ENCODE measurements at places on chromosomes 4 and X.

DNA sequence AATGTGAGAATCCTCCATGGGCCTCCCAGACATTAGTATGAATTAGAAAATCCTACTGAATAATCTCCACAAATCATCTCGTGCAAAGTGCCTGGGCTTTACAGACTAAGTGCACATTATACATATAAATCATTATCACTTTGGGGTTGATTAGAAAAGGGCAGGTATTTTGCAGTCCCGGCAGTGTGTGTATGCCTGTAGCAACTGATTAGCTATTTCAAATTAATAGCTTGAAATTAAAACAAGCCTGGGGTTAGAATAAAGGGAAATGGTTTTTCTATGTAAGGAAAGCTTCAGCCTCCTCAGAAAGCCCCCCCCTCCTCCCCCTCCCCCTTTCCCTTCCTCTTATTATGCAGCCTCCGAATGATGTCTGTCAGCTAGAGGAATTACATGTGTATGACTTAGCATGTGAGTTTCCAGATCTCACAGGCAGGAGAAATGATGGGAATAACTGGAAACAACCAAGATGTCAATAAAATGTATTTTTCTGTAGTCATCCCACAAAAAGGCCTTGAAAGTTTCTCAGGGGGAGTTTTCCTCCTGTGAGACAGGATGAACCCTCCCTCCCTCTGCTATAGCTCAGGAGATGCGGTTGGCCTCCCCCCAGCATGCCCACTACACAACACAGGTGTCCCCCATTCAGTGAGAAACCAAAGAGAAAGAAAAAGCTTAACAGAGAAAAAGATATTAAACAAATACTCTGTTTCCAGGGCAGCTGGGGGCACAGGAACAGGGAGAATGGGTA is 41.2 kb upstream of the RASGEF1B start:
- DNase-seq: no peak

DNA sequence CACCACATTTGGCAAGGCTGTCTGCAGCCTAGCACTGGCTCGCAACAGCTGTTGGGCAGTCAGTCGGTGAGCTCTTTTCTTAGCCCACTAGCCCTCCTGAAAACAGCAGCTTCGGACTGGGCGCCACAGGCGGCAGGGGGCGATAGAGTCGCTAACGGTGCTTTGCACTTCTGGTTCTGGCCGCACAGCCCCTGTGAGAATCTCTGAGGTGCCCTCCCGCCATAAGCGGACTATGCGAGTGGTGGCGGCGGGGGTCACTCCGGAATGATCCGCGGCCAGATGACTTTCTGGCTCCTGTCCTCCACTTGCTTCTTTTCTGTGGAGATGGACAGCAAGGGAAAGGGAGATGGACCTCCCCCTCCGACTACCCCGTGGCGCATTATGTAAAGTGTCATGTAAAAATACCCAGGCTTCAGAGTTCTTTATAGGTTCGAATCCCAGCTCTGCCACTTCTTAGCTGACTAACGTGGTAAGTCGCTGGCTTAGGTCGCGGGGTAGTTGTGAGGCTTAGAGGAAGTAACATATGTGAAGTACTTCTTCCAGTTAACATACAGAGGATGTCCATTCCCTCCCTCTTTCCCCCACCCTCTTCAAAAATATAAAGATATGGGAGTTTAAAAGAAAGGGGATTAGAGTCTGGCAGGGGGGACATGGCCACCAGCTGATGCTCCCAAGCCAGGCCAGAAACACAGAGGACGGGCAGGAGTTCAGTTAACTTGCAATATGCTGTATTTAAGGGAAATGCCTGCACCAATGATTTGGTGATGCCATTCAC is 11.0 kb downstream of the ARHGAP36 start:
- no peak for DNase-seq

GRCh38 chr4:145168581-145169187 is 11.7 kb downstream of the OTUD4 start:
- no peak for DNase-seq

- DNase-seq: no peak
Observed at GRCh38 chr4:149045731-149046130, 603.5 kb upstream of the NR3C2 start.

- peak; percentile 53 for DNase-seq
Observed at GRCh38 chrX:53435997-53436396, 1.8 kb upstream of the HSD17B10 start.

DNA sequence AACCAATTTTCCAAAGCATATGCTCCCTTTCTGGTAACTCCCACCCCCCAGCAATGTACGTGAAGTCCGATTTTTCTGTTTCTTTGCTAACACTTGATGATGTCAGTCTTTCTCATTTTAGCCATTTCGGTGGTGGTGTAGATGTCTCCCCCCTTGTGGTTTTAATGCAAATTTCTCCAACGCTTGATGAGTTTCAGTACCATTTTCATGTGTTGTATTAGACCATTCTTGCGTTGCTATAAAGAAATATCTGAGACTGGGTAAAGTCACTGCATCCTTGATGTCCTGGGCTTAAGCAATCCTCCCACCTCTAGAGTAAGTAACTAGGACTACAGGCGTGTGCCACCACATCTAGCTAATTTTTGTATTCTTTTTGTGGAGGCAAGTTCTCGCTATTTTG is 148.4 kb upstream of the VCX3A start:
- no peak for DNase-seq

DNA sequence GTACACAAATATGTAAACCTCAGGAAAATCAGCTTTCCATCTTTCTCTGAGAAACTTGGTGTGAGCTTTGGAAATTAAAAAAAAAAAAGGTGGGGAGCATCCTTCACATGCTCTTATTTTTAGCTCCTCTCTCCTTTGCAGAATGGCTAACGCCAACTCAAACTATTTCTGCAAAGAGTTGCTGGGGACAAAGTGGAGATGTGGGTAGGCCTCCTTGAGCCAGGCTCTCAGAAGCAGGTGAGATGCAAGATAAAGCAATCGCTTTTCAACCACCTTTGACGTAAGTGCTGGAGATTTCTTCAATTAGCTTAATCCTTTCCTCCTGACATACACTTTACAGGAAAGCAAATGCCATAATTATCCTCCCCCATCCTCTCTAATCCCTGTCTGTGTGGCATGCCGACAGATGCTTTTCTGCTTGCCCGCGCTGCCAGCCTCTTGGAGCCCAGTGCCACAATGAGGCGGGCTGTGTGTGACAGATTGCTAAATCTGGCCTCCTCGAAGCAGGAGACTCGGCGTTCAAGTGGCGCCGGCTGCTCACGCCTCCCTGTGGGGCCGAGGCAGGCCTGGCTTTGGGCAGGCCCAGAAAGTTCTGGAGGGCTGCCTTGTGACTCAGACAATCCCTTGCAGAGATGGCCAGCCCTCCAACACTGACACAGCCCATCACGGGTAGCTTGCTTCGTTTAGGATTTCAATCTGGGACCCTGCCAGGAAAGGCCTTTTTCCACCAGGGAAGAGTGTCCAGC is 64.9 kb upstream of the SOD3 start:
- DNase-seq: no peak

GRCh38 chr4:183758061-183758757 is 99.1 kb downstream of the TRAPPC11 start:
- DNase-seq: no peak

- DNase-seq: no peak
Observed at GRCh38 chr4:163263606-163264005, 68.8 kb downstream of the NPY1R start.

- DNase-seq: no peak
Observed at GRCh38 chrX:103565197-103565596, 20.1 kb upstream of the TCEAL4 start.

GRCh38 chr4:5757091-5757490 is 46.1 kb downstream of the EVC start:
- no peak for DNase-seq

- no peak for DNase-seq
Observed at GRCh38 chrX:38438321-38438720, 85.9 kb downstream of the OTC start.

GRCh38 chr4:159547645-159548308 is 444.9 kb downstream of the RAPGEF2 start:
- no peak for DNase-seq

DNA sequence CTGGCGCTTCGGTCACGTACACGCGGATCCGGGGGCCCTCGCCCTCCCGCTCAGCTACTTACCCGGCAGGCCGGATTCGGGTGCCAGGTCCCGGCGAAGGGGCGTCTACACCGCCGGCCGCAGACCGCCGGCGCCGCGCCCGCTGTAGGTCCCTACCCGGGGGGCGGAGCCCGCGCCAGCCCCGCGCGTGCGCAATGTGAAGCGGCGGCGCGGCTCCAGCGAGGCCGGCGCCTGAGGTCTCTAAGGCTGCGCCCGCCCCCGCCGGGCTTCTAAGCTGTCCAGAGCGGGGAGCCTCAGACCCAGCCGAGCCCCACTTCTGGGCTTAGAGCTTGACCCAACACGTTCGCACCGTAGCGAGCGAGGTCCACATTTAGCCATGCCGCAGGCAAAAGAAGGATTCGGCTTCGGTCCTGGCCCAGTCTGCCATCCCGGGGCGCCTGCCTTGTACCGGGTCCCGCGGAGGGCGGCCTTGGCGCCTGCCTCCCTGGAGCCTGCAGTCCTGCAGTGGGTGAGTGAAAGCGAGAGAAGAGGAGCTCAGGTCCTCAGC is at the start of gene ZNF518B:
Gene ZNF518B, minus strand, starts transcription at position 172 of the 547 bp plus-strand sequence. CDS start 11,098 bp downstream, outside the sequence.
- peak; percentile 28 for DNase-seq

GRCh38 chr4:142840516-142841123 is 5.5 kb downstream of the INPP4B start:
- peak; percentile 43 for DNase-seq

DNA sequence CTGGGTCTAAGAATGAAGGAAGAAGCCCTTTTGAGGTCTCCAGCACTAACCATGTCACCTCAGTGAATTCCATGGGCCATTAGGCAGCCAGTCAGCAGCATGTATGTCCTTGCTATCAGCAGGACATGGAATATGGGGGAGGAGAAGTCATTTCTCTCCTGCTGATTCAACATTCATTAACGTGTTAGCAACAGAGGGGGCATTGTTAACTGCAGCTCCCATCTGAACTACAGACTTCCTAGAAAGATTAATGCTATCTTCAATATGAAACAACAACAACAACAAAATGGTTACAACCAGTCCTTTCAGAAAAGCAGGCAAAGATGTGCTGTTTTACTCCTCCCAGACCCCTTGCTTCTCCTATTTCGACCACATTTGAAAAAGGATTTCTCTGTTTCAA is 120.4 kb upstream of the SLC34A2 start:
- no peak for DNase-seq

DNA sequence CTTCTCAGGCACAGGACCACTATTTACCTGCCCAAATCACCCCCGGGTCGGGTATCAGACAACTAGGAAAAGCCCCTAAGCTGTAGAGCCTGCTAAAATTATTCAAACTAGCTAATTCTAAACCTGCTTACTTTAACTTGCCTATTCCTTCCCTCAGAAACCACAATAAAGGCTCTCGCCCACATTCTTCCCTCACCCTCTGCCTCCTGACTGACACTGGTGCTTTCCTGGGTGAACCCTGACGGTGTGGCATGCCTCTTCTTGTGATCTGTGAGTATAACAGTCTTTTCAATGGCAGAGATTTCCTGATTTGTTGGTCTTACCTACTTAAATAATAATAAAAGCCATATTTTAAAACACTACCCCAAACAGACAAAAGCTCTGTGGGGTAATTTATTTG is 242.1 kb upstream of the ZCCHC13 start:
- no peak for DNase-seq

GRCh38 chrX:107861056-107861455 is 35.4 kb downstream of the MID2 start:
- DNase-seq: no peak

- peak; percentile 14 for DNase-seq
Observed at GRCh38 chr4:94758141-94758699, 465 bp downstream of the BMPR1B start.

GRCh38 chr4:2583092-2583491 is 46.6 kb downstream of the FAM193A start:
- DNase-seq: no peak

DNA sequence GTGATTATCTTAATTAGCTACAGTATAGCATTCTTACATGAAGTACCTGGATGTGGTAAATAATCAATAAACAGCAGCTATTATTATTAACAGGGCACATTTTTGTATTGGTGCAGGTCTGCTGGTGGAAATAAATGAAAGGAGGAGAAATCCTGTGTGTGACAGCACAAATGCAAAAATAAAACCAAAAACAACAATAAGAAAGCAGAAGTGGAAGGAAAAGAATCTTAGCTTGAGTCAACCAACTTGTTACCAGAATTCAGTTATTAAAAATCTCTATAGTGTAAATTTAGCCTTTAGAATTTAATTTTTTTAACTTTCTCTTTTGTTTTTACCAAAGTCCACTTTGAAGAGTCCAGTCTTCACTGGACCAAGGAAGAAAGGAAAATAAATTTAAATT is 63.1 kb upstream of the LSM6 start:
- no peak for DNase-seq

DNA sequence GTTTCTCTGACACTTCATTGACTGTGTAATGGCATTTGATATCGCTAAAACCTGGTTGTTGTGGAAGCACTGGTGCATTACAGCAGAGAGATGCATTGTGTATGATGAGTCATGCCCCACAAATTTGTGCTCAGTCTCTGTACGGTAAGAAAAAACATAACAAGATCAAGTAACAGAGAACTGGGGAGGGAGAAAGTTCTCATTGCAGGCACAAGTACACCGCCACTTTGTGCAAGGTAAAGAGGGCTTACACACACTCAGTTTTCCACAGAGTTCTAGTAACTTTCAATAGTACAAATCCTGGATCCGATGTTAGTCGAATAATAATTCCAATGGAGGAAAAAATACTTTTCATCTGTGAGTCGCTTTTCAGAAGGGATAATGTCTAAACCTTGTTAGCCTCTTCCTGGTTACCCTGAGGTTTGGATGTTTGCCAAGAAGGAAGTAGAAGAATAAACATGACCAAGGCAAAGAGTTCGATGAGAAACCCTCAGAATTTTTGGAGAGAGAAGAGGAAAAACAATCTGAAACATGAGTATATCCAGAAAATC is 512.5 kb upstream of the SLIT2 start:
- peak; percentile 95 for DNase-seq

DNA sequence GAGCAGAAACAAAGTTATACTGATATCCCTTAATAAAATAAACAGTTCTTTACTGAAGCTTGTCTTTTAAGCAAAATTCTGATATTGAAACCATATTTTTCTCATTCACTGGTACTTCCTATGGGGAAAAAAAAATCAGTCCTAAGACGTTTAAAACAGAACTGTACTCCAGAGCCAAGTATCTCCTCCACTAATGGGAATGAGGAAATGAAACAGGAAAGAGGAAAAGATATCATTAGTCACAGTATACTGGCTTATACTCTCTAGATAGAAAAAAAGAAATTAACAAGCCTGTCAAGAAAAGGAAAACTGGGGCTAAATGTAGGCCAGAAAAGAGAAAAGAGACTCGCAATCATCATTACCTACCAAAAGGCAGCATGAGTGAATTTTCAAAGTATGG is 252.7 kb downstream of the CENPC start:
- DNase-seq: no peak

- no peak for DNase-seq
Observed at GRCh38 chrX:20670611-20671010, 403.9 kb upstream of the RPS6KA3 start.

All from brain microvascular endothelial cell (primary cell).